Adrenal gland (tissue), 19 donors: ENCODE measurements at places on chromosomes 5 and 9. TPM values are rescaled to one million over a fixed set of nuclear protein-coding genes. Genes with fewer than 3 reads are reported as not detected.

The FABP6 gene
- total RNA-seq = not detected

DNA sequence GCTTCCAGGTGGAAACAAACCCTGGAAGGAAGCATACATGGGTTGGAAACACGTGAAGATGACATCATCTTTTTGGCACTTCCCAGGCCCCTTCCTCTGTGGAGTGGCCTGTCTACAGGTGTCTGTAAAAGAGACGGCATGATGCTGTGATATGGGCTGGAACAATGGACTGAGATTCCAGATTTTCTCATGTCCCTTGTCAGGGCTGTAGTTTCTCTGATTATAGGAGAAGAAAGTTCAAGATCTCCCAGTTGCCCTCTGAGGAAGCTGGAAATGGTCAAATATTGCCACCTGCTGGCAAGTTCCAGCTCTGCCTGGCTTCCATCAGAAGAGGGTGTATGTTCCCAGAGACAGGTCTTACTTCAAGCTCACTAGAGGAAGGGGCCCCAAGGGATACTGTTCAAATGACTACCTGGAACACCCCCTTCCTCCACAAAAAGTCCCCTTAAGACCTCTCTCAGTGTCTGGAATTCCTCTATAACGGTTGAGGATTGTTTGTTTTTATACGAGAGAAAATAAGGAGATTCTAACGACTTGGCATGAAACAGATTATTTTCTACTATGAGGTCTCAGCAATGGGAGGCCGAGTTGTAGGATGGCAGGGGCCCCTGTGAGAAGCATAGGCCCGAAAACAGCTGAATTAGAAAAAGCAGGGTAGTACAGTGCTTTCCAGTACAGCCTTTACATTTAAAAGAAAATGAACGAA lies 7.3 kb upstream of the ANXA6 start:
- no peaks in the 10 kb centered on the region for H3K36me3 ChIP-seq
- H3K27ac ChIP-seq = no peak overlapping the region
- H3K4me1 ChIP-seq = peaks cover 7% of the 10 kb centered on the region
- no peaks in the 10 kb centered on the region for H3K27me3 ChIP-seq

The FOXD4L5 gene
- total RNA-seq = 0.11 TPM

GRCh38 chr9:98214811-98215210 lies 22.4 kb upstream of the CORO2A start:
- peaks cover 12% of the 10 kb centered on the region for H3K4me1 ChIP-seq
- no peak overlapping the region for H3K27ac ChIP-seq
- DNase-seq = peak; percentile 71
- H3K27me3 ChIP-seq = no peaks in the 10 kb centered on the region
